ENCODE measurements at places on chromosomes 2 and 18.

- DNase-seq = peak; percentile 74
Observed at GRCh38 chr2:217218269-217219163, 358.7 kb upstream of the TNP1 start.

DNA sequence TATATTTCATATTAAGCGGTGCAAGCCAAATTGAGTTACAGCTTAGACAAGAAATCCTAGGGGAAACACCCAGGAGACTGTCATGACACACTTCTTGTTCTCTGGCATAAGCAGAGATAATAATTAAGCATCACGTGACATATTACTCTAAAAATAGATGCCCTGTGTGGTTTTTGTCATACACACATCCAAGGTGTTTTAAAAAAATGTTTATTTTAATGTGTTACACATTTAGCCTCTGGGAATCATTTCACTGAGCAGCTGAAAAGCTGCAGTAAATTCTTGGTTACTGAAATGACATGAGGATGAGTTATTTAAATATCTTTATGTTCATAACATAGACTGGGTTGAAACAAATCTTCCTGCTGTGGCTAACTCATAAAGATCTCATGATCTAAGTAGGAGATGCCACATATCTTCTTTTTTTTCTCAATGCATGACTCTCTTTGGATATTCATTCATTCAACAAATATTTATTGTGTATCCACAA lies 38.0 kb upstream of the ERMN start:
- DNase-seq = no peak

GRCh38 chr2:37111958-37112357 lies 27.6 kb downstream of the GPATCH11 start:
- no peak for DNase-seq

GRCh38 chr2:197497326-197497725 lies 2.3 kb downstream of the HSPD1 start:
- no peak for DNase-seq

DNA sequence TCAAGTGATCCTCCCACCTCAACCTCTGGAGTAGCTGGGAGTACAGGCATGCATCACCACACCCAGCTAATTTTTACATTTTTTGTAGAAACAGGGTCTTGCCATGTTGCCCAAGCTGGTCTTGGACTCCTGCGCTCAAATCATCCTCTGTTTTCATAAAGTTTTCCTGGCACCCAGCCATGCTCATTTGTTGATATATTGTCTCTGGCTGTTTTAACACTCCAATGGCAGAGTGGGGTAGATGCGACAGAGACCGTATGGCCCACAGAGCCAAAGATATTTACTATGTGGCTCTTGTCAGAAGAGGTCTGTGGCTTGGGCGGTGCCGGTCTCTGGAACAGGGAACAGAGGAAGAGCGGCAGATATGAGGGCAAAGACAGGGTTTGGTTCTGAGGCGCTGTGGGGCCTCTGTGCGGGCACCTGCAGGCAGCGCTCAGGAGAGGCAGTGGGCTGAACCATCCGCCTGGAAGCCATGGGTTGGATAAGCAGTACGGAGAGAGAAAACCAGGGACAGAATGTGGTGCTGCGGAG lies 50.2 kb downstream of the CENPO start:
- DNase-seq = no peak

DNA sequence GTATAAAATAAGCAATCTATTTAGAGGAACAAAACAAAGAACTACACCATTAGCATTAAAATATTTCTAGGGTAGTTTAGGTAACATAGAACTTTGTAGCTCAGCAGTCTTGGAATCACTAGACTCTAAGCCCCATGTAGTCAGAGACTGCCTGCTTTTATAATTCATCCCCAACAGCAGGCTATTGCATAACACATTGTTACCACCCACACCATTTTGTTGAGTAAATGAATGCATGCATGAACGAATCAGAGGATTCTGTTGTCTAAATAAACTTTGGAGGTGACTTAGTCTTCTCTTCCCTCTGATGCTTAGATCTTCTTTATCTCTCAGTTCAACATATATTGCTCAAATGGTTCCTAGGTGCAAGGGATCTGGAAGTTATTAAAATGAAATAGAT lies 167.6 kb upstream of the TNP1 start:
- DNase-seq = no peak

GRCh38 chr2:38301969-38302702 lies 74.9 kb downstream of the ATL2 start:
- no peak for DNase-seq

DNA sequence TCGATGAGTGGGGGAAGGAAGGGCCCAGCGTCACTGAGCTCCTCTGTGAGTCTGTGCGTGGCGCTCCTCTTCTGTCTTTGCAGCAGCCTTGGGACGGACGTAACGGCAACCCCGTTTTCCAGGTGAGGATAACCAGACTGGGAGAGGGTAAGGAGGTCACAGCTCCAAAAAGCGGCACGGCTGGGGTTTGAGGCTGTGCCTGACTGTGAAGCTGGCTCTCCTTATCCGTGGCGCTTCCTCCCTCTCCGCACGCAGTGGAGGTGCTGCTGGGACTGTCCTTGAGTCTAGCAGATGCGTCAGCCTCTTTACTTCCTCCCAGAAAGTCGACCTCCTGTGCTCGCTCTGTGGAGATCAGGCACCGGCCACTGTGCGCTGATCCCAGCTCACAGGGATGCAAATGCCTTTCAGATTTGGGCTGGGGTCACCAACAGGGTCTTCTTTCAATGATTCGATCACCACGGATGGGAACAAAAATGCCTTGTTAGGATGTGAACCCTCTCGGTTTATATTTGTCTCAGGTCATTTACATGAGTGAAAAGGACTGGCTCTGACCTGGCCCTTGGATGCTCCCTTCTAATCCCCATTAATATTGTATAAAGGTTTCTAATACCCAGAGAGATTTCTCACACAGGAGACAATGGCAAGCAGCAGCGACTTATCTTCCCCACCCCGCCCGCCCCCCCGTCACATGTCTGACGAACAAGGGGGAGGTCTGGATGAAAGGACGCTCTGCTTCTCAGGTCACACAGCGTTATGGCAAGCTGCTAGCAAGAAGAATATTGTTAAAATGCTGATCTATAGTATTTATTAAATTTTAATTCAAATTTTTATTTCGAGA lies 30.1 kb upstream of the E2F6 start:
- DNase-seq = no peak

DNA sequence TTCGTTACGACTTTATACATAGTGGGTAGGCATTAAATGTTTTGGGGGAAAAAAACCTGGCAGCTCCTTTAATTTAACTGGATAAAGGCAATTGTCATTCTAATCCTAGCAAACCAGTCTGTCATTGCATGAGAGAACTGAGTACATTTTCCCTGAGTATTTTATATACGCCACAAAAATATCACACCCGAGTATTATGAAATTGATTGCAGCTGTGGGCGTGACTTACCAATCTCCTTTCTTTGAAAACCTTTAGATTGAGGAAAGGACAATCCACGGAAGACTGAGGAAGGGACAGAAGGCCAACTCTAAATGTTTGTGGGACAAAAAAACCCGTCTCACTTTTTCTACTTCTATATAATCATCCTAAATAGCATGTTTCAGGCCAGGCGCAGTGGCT lies 9.0 kb downstream of the TM4SF20 start:
- no peak for DNase-seq

DNA sequence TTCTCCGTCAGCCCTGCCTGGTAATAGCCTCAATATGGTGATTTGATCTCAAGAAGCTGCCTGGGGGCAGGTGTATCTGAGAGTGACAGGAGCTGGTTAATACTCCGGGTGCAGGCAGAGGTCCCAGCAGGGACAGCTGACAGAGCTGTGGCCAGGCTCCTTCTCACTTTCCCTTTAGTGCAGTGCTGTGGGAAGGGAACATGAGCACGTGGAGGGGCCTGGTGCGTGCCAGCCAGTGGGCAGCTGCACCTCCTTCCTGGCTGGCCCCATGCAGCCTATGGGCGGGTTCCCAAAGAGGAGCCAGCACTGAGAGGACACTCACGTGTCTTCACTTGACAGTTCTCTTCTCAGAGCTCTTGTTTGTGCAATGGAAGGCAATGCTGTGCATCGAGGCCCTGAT lies 9.1 kb downstream of the CNNM4 start:
- DNase-seq = no peak

GRCh38 chr18:74419761-74420160 lies 37.3 kb downstream of the DIPK1C start:
- DNase-seq = no peak

- DNase-seq = no peak
Observed at GRCh38 chr2:44397447-44398175, 35.9 kb downstream of the CAMKMT start.

- peak; percentile 88 for DNase-seq
Observed at GRCh38 chr2:149741646-149742045, 154.1 kb upstream of the MMADHC start.

- DNase-seq = no peak
Observed at GRCh38 chr18:71249791-71250190, 960.9 kb downstream of the SOCS6 start.

DNA sequence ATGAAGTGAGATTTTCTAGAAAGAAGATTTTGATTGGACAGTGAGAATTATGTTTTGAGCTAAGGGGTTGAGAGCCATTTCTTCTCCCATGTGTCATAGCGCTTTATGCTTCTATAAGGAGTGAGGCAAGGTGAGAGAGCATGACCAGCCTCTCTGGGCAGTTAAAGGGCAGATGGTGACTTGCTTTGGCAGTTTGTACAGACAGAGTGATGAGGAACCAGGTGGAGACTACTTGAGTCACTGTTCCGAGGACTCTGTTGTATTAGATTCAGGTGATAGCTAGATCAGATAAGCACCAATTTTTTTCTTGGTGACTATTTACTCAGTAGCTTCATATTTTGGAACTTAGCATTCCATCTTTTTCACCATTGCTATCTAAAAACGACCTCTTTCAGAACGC lies 4.5 kb downstream of the CRIM1 start:
- DNase-seq = no peak

DNA sequence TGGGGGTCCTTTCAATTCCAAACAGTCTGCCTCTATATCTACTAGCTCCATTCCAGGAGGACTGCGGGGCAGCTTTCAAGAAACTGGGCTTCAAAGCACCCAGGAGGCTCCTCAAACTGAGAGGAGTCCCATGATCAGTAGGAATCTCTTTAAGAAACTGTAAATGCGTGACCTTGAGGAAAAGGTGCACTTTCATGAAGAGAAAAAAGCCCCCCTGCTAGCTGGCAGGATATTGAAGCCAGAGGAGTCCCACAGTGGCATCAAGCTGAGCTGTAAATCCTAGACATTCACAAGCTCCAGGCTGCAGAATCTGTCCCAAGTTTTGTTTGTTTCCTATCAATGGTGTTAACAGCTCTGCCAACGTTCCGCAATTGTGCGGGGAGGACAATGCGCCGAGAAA lies 790.1 kb downstream of the SLC4A3 start:
- no peak for DNase-seq

GRCh38 chr2:120203251-120204021 lies 19.8 kb downstream of the TMEM185B start:
- no peak for DNase-seq

GRCh38 chr18:3875961-3876360 lies 426.0 kb downstream of the TGIF1 start:
- no peak for DNase-seq

DNA sequence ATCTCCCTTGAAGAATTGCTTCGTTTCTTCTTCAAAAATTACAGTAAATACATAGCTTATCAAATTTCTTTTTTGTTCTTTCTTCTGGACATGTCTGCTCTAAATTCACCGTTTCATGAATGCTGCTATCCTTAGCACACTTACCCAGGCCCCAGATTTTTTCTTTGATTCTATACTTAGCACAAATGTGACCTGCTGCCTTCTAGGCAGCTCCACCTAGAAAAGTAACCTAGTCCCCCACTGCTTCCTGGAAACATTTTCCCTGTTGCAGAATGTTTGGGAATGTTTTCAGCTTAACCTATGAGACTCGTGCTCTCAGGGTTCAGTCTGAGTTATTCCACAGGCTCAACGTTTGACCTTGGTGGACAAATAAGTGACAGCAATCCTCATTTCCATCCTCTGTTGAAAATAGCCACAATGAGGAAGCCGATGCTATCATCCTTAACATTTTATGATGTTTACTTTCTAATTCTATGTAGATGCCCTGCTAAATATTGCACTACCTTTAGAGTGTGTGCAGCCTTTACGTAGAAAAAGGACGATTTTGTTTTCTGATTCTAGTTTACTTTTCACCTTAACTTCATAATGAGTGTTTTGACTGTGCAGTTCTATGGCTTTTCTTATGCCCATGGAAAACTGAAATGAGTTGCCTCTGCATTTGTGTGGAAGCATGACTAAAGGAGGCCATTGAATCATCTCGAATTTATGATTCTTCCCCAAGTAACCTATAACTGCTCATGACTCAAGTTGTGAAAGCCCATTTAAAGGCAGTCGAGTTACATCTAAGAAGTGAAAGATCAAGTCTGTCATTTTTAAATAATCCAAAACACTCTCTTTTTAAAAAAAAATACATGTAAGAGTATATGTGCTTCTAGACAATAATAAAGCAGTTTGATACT lies 47.7 kb downstream of the TMEM182 start:
- DNase-seq = no peak

DNA sequence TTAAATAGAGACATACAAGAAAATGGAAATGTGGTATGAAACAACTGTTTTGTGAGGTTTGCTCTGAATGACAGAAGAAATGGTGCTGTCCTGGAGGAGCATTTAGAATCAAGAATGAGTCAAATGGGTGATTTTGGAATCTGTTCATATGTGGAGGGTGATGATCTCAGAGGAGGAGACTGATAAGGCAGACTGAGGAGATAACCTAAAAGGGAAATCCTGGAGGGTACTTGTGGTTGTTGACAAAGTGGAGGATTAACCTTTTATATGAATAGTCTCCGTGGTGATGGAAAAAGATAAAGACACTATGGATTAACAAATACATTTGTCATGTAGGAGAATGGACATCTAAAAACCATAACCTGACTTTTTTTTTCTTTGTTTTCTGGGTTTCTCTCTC lies 74.1 kb downstream of the MMADHC start:
- no peak for DNase-seq

DNA sequence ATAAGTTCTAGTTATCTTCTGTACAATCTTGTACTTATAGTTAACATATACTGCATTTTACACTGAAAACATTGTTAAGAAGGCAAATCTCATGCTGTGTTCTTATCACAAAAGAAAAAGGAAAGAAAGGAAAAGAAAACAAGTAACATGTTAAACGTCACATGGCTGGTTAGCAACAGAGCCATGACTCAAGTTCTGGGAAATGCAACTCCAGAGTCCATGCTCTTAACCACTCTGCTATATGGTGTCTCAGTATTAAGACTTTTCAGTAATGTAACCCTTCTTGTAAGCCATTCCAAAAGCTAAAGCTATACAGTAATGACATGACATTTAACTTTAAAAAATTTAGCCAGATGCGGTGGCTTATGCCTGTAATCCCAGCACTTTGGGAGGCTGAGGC lies 181.4 kb downstream of the BARD1 start:
- DNase-seq = peak; percentile 37

Data from astrocyte of the spinal cord (primary cell).